ENCODE measurements at places on chromosomes 12 and 14. TPM values are rescaled to one million over a fixed set of nuclear protein-coding genes. Genes with fewer than 3 reads are reported as not detected.

- no peak for DNase-seq
These were observed 190.8 kb downstream of the ADAMTS20 start for GRCh38 chr12:43361031-43361710.

DNA sequence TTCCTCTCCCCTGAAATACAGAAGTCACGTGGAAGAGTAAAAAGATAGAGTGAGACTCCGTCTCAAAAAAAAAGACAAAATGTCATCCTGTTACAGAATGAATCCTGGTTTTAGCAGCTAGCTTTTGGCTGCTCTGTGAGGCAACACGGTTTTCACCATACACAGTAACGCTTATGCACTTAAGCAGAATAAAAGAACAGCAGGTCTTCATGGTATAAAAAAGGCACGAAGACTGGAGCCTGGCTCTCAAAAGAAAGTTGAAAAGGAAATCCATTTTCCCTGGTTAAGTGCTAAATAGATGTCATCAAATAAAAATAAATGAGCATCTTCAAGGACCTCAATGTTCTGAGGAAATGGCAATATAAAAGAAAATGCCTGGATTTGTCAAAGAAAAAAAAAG, 444.1 kb downstream of the IPO8 start:
- DNase-seq, result no peak

ASIC1 gene
- total RNA-seq, result 3.5 TPM

DNA sequence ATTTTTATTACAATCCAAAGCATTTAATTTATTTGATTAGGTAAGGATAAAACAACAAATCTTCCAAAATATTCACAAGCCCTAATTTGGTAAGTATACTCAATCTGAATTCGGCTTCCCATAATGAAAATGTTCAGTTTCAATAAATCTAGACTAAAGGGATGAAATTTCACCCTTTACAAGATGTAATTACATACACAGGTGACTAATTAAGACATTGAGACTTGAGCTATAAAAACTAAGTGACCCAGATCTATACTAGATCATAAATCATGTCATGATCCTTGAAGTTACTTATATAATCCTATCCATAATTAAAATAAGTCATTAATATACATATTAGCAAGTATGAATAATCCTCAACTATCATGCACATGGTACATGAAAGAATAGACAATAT, 36.6 kb downstream of the LRP6 start:
- DNase-seq, result no peak

DNA sequence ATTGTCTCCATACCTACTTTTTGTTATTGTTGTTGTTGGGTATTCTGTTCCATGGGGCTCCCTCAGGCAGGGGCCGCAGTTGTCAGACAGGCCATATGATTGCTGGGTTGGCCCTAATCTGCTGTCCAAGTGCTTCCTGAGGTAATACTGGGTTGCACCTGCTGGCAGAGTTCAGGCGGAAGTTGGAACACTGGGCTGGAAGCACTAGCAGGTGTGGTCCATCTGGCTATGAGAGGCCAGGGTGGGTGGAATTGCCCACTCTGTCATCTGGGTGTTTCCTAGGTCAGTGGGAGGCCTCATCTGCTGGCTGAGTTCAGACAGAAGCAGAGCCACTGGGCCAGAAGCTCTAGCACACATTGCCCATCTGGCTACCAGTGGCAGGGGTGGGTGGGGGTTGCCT, 81.3 kb upstream of the NID2 start:
- no peak for DNase-seq

POTEM gene
- total RNA-seq, result 45.0 TPM

GRCh38 chr12:48286665-48287064, 64.1 kb downstream of the ZNF641 start:
- peak; percentile 28 for DNase-seq

GRCh38 chr14:89958966-89959365, 3.2 kb downstream of the TDP1 start:
- DNase-seq, result no peak

GRCh38 chr14:33720284-33720787, 230.5 kb downstream of the EGLN3 start:
- no peak for DNase-seq

DNA sequence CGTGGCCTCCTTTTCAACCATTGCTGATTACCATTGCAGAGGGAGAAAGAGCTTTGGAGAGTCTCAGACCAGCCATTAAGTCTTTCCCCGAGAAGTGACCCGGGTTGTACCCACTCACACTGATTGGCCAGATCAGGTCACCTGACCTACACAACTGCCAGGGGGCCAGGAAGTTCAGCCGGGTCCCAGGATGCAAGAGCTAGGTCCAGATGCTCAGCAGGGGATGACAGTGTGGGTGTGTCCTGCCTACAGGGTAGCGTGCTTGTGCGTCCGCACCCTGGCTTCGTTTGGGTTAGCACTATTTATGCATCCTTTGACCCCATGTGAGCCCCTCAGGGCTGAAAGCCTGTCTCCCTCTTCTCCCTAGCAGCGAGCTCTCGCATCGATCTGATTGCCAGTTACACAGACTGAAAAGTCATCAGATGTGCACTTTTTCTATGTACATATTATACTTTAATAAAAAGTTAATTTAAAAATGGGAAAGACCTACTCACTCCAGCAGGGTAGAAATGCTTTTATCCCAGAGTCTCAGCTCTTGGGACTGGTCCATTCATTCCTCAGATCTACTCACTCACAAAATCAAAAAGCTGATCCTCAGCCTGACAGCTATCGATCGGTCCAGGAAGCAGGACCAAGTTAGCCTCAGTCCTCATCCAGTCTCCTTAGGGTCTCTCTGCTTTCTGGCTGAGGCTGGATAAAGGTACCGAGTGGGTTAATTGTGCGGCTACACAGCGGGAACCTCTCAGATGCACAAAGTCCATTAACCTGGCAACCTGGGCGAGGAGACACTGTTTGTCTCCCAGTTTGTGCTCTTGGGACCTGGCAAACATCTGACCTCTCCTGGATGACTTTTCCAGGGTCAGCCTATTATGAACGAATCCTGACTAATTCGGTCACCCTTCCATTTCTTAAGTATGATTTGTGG, 68.0 kb downstream of the SERPINA3 start:
- DNase-seq, result peak; percentile 13

GRCh38 chr14:55399852-55400251, 11.8 kb downstream of the ATG14 start:
- no peak for DNase-seq

- DNase-seq, result no peak
These were observed 76.9 kb downstream of the VRK1 start for GRCh38 chr14:96874127-96874526.

GRCh38 chr14:104677512-104678332, 11.7 kb upstream of the INF2 start:
- peak; percentile 85 for DNase-seq

FAM90A1 gene
- total RNA-seq, result 1.5 TPM

DNA sequence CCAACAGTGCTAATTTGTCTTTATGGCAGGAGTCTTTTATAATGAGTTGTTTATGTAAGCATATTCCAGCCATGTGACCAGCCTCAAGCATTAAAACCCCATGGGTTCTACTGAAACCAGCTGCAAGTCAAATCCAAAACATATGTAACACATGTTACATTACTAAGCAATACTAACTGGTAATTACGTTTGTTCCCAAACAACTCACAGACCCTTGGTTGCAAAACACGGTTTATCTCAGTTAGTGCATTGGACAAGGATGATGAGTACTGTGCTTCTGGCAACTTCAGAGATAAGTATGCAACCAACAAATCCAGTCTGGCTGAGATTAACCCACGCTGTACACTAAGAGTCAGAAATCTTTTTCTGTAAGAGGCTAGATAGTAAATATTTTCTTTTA, 110.1 kb upstream of the FAR2 start:
- no peak for DNase-seq

ZNF891 gene
- total RNA-seq, result 4.8 TPM

TMEM233 gene
- total RNA-seq, result not detected

DNA sequence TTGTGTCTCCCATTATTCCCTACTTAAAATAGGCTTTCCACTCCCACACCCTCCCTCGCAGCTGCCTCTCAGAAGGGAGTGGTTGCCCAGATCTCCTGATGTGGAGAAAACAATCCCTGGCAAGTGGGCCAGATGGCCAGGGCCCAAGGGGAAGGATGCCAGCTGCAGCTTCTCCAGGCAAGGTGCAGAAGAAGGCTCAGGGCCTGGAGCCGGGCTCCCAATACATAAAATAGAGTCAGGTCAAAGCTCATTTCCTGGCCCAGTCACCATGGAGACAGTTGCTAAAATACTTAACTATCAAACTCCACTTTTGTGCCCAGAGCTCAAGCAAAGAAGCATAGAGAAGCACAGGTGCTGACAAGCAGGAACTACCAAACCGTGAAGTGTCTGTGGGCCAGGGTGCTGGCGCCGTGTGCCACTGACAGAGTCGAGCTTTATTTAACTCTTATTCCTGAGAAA, 45.7 kb upstream of the ITPR2 start:
- DNase-seq, result peak; percentile 92

LRRC43 gene
- 11.0 TPM for total RNA-seq

PAPLN gene
- total RNA-seq, result 33.4 TPM

GRCh38 chr12:112847708-112848337, 56.3 kb downstream of the RPH3A start:
- no peak for DNase-seq

- DNase-seq, result no peak
These were observed 184.6 kb upstream of the PZP start for GRCh38 chr12:9392842-9393241.

GRCh38 chr12:114992443-114992842, 308.5 kb upstream of the TBX3 start:
- no peak for DNase-seq

GRCh38 chr12:124191024-124191359, 103.9 kb upstream of the RFLNA start:
- DNase-seq, result no peak

SDR9C7 gene
- total RNA-seq, result 0.43 TPM

GRCh38 chr14:91098591-91098990, 15.3 kb upstream of the DGLUCY start:
- DNase-seq, result no peak

DNA sequence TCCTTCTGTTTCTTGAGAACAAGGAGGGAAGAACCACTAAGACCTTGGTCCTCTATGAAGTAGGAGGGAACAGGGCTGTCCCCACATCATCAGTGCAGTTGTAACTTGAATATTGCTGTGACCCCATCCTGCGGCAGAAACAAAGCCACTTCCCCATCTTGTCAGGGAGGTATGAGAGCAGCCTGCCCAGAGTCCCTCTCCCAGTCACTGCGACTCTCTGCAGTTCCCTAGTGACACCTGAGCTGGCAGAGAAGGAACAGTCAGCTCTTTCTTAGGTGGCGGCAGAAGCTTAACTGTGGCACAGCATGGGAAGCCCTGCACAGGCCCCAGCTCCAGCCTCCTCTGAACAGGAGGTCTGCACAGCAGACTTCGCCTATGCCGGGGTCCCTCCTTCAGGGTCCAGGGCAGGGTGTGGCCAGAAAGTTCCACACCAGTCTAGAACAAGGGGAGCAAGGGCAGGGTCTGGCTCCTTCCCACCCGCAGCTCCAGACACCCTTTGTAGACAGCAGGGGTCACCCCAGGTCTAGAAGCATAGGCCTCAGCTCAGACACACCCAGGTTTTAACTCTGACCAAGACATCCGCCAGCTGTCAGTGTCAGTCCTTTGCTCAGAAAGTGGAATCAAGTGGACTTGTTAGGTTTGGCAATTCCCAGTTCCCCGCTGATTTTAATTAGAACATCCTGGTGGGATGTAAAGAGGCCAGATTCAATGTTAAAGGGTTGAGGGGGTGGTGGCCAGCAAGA, 36.8 kb downstream of the DEGS2 start:
- DNase-seq, result no peak

RPGRIP1 gene
- total RNA-seq, result 38.9 TPM

SERPINA6 gene
- not detected for total RNA-seq

DNA sequence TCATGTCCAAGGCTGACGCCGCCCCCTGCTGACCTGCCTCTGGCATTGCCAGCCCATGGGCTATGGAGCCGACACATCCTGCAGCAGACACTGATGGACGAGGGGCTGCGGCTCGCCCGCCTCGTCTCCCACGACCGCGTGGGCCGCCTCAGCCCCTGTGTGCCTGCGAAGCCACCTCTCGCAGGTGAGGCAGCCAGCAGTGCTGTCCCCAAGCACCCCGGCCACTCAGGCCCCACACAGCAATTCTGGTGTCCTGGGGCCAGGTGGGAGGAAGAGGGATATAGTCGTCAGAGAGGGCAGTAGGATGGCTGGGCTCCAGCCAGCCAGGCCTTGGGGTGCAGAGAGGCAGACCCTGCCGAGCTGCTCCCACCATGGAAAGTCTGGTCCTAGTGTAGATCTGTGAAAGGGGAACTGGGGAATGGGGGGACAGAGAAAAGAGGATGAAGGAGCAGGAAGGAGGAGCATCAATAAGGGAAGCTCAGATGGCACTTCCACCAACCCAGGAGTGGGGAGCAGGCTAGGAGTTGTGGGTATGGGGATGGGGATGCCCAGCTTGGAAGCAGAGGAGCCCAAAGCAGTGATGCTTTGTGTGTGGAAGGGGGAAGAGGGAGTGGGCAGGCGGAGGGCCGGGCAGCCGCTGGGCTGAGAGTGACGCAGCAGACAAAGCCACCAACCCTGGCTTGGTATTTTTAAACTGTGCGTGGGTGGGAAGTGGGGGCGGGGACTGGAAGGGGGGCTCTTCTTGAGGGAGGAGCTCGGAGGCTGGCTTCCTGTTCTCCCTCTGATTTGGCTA, 4.7 kb downstream of the NAB2 start:
- DNase-seq, result peak; percentile 81

GRCh38 chr14:95072310-95072905, 84.9 kb downstream of the DICER1 start:
- no peak for DNase-seq

GRCh38 chr12:70157099-70157498, 86.1 kb upstream of the CNOT2 start:
- DNase-seq, result no peak

DNA sequence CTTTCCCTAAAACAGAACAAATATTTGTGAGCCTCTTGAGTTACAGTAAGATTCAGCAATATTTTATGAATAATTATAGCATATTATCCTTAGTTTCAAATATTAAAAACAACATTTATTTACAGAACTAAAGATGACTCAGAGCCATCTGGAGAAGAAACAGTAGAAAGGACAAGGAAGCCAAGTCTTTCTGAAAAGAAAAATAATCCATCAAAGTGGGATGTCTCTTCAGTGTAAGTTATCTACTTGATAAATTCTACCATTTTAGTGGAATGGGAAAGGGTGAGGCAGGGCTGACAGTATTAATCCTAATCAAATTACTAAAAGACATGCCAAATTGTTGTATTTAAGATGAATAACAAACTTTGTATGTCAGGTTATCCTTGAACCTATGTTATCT, 88.1 kb downstream of the DNAI7 start:
- no peak for DNase-seq

TMCC3 gene
- total RNA-seq, result 5.1 TPM

GRCh38 chr14:78605897-78606500, 435.8 kb downstream of the NRXN3 start:
- no peak for DNase-seq

- DNase-seq, result no peak
These were observed 3.2 kb downstream of the SIX4 start for GRCh38 chr14:60720962-60721325.

- DNase-seq, result peak; percentile 33
These were observed 36.3 kb downstream of the TTLL5 start for GRCh38 chr14:75697386-75697785.

RD3L gene
- not detected for total RNA-seq

RNF31 gene
- 96.8 TPM for total RNA-seq

GRCh38 chr12:8697120-8697475, 693 bp upstream of the RIMKLB start:
- peak; percentile 56 for DNase-seq

- DNase-seq, result no peak
These were observed 46.8 kb downstream of the CACNA1C start for GRCh38 chr12:2099595-2099994.

- DNase-seq, result no peak
These were observed 1.1 kb upstream of the NDUFA12 start for GRCh38 chr12:95004610-95005009.

- no peak for DNase-seq
These were observed 7.8 kb downstream of the LRTM2 start for GRCh38 chr12:1827826-1828805.

All from testis (tissue), 5 donors.